Cortex of kidney (tissue), 1 donor: ENCODE measurements at places on chromosomes 1 and 21.

GRCh38 chr1:212110617-212111016, 75.1 kb downstream of the DTL start:
- DNase-seq = no peak

- DNase-seq = no peak
These were observed 28.5 kb upstream of the SLC6A9 start for GRCh38 chr1:44059664-44060355.

- DNase-seq = no peak
These were observed 801 bp downstream of the TRAF5 start for GRCh38 chr1:211327346-211327921.

- no peak for DNase-seq
These were observed 784 bp upstream of the KCND3 start for GRCh38 chr1:111990026-111990877.

DNA sequence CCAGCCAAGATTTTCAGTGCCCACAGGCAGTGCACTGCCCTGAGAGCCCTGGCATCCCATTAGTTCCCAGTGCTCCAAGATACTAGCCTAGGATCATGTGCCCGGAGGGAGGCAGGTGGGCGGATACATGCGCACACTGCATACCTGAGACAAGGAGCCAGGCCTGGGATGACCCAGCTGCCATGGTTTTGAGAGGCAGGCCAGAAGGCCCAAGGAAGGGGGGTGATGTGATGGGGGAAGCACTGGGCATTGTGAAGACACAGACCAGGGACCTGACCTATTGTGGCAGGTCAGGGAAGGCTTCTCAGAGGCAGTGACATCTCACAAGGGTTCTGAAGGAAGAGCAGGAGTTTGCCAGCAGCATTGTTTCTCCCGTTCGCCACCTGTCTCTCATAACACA, 3.6 kb downstream of the ZC3H12A start:
- DNase-seq = no peak

- DNase-seq = no peak
These were observed 112.1 kb downstream of the PHTF1 start for GRCh38 chr1:113647164-113647563.

DNA sequence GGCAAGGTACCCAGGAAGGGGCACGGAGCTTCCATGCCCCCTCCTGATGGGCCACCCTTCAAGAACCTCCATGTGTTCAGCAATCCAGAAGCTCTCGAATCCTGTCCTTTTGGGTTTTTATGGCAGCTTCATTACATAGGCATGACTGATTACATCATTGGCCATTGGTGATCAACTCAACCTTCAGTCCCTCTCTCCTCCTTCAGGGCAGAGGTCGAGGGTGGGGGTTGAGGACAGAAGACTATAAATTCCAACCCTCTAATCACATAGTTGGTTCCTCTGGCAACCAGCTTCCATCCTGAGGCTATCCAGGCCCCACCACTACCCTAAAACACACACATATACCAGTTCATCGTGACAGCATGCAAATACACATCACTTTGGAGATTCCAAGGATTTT, 135.7 kb downstream of the ZNF281 start:
- DNase-seq = no peak

GRCh38 chr1:226697151-226697928, 41.7 kb downstream of the ITPKB start:
- no peak for DNase-seq

DNA sequence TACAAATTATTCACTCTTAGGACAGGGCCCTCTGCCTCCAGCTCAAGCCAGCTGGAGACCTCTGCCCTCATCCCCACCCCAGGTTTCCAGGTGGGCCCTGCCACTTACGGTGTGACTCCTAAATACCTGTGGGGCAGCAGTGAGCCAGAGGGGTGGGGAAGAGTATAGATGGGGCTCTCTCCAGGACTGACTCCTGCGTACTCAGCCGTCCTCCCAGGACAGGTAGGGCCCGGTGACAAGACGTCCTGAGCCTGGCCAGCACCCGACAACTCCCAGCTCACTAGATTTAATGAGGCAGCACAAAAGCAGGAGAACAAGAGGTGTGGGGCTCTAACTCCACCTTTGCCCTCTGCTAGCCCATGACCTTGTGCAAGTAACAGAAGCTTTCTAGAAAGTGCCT, 16.8 kb downstream of the GNG12 start:
- DNase-seq = no peak

DNA sequence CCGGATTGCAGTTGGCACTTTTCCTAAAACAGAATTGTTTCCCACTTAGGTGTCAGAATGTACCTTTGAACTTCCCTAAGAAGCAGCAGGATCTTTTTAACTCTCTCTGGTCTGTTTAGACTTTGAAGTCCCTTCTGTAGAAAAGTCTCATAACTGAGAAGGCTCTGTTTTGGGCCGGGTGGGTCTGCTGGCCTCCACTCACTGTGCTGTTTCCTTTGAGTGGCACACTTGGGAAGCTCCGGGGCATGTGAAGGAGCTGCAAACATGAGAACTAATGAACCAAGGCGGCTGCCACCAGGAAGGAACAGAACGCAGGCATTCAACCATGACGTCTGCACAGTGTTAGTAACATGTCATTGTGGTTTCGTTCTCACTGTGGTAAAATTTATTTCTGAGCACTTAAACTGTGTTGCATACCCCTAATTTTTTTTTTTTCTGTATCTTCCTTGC, 19.5 kb upstream of the NCMAP start:
- no peak for DNase-seq

DNA sequence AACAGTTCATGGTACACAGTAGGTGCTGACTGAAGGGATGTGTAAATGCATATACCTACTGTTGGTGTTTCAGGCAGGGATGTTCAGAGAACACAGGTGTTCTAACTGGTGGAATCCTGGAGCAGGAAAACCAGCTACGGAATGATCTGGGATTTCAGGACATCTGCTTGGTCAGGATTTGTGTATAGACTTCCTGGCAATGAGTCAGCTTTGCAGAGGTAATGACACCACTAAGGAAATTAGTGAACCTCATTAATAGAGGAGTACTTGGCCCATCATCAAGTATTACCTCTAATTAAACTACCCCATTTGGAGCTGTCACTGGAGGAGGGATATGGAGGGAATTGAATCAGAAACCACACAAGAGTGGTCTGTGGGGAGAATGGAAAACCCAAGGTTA, 7.3 kb downstream of the MRPL37 start:
- no peak for DNase-seq

GRCh38 chr1:100485855-100486258, 52.1 kb upstream of the GPR88 start:
- DNase-seq = no peak

GRCh38 chr1:154324669-154325582, at the start of gene ATP8B2:
TSS of gene ATP8B2 (plus strand) at chr1:154325525. CDS start at chr1:154328142, 2,617 bp downstream.
- DNase-seq = no peak

- no peak for DNase-seq
These were observed 46.9 kb downstream of the SLX9 start for GRCh38 chr21:44986471-44987291.

DNA sequence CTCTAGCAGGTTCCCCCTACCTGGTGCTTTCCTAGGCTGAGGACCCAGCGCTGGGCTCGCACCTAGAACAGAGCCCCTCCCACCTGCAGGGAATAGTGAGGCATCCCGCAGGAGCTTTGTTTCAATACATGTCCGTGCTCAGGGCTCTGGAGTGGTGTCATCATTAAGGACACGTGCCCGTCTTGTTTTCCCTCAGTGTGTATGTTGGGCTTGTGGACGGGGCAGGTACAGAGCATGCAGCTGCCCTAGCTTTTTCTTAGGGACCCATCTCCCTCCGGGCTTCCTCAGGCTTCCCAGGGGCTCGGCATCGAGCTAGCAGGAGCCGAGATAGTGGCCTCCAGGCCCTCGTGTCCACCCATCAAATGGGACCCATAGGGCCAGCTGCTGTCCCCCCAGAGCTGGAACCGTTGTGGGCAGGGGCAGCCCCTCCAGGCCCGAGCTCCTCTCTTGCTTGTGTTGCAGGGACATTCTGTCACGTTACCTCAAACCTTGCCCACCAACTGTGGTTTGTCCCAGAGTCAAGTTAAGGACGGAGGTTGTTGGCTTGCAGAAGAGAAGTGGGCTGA, 3.9 kb downstream of the TMEM201 start:
- DNase-seq = no peak

- DNase-seq = no peak
These were observed 63.9 kb downstream of the INAVA start for GRCh38 chr1:200958597-200958996.

DNA sequence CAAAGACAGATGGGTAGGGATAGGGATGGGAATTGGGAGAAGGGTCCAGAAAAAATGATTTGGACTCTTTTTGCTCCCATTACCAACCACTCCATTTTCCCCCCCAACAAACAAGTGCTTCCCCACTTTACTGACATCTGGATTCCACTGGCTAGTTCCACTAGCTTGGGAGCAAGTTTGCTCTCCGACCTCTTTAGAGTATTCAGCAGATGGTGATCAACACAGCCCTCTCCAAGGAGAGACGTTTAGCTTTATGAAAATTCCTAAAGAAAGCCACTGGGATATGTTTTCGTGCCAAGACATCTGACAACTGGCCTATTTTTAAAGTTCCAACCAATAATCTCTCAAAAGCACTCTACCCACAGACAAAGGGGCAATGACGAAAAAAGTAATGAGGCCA, 50.3 kb downstream of the ITPKB start:
- DNase-seq = no peak

GRCh38 chr1:10754568-10755329, 41.7 kb downstream of the CASZ1 start:
- no peak for DNase-seq

GRCh38 chr1:209207701-209208286, 375.7 kb upstream of the CAMK1G start:
- no peak for DNase-seq

DNA sequence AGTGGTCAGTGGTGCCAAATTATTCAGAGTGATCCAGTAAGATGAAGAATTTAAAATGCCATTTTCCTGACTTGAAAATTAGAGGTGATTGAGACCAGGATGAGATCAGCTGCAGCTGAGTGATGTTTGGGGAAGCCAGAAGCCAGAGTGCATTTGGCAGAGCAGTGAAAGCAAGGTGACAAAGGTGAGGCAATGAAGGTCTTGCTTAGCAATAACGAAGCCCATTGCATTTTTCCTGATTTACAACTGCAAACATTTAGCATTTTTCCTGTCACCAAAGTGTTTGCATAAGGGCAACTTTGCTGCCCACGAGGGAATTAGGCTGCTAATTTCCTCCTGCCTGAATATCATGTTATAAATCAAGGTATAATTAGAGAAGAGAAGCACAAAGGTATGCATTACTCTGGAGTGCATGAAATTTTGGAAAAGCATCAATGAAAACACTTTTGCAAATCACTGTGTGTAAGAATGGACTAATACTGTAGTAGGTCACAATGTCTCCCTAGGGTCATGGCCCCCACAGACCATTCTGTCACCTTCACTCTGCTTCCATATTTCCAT, 188.2 kb upstream of the LYPLAL1 start:
- no peak for DNase-seq

- no peak for DNase-seq
These were observed 225.1 kb upstream of the TMEM51 start for GRCh38 chr1:14928412-14928811.

DNA sequence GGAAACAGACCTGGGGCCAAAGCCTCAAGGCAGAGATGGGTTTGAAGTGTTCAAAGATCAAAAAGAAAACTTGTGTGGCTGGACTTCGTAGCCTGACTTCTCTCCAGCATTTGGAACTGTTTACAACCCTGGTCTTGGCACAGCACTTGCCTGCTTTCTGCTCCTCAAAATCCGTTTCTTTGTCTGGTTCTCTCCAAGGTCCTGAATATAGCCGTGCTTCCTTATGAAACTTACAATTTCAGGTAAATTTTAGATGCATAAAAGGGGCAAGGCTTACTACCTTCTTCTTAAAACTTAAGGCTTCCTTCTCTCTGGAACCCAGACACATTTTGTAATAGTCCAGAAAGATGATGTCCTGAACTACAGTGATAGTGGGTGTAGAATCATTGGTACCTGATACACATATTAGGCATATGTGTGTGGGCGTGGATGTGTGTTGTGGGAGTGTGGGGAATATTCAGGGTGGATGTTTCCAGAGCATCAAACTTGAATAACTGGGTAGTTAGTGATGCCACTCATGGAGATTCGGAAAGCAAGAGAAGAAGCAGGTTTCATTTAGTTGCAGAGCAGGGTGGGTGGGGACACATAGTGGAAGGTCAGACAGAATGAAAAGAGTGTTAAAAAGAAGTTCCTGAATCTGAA, 26.4 kb upstream of the FAM78B start:
- no peak for DNase-seq

- DNase-seq = no peak
These were observed 61.2 kb downstream of the AGPAT3 start for GRCh38 chr21:43926196-43926595.

DNA sequence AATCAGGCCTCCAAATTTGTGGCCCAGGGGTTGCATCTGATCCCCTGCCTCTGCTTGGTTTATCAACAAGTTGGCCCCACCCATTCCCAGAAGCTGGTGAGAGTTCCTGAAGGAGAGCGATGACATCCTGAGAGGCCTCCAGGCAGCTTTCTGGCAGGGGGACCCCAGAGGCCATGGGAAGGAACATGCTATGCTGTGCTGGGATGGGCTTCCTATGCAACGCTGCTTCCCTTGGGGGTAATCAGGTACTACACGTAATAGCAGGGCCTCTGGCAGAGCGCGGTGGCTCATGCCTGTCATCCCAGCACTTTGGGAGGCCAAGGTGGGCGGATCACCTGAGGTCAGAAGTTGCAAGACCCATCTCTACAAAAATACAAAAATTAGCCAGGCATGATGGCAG, 8.4 kb upstream of the MTF1 start:
- no peak for DNase-seq

DNA sequence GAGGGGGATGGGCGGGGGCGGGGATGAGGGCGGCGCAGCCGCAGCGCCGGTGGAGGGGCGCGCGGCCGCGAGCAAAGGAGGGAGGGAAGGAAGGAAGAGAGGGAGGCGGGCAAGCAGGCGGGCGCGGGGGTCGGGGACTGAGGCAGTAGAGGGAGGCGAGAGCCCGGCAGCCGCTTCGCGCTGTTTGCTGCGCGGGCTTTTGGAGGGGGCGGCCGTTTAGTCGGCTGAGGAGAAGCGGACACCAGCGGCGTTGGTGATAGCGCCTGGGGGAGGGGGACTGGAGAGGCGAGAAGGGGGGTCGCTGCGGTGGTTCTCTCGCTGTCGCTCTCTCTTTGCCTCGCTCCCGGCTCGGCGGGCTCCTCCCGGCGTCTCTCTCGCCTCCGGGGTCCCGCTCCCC, at the start of gene HS2ST1:
Gene HS2ST1 (plus strand): TSS at position 35 of the 397 bp plus-strand sequence.
- peak; percentile 50 for DNase-seq

DNA sequence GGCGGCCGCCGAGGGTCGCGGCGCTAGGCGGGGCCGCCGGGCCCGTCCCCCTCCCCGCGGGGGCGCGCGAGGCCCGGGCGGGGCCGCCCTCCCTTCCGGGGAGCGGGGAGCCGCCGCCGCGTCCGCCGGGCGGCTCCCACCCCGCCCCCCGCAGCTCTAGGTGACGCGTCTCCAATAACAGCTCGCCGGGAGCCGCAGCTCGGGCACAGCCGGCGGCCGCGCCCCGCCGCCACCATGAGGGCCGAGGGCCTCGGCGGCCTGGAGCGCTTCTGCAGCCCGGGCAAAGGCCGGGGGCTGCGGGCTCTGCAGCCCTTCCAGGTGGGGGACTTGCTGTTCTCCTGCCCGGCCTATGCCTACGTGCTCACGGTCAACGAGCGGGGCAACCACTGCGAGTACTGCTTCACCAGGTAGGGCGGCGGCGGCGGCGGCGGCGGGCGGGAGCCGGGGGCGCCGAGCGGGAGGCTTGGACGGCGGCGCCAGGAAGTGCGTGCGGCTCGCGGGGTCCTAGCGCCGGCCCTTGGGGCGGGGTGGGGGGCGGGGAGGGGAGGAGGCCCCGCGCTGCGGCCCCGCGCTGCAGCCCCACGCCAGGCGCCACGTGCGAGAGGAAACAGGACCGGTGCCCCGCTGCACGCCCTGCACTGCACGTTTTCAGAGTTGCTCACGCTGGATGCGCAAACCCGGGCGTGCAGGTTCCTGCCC, at the start of gene SMYD2:
Gene SMYD2 (plus strand): TSS at position 139 of the 699 bp plus-strand sequence. CDS start 96 bp downstream, at position 235.
- peak; percentile 21 for DNase-seq
